ENCODE measurements at places on chromosomes 3 and 15. TPM values are rescaled to one million over a fixed set of nuclear protein-coding genes. Genes with fewer than 3 reads are reported as not detected.

EDEM1 gene
- polyA plus RNA-seq: 3.6 TPM

C3orf22 gene
- polyA plus RNA-seq: not detected

MINAR1 gene
- polyA plus RNA-seq: 0.16 TPM

SLC27A2 gene
- 16.6 TPM for polyA plus RNA-seq

AHSG gene
- not detected for polyA plus RNA-seq

TNFSF10 gene
- polyA plus RNA-seq: 76.8 TPM

SNTN gene
- polyA plus RNA-seq: not detected

HAUS2 gene
- polyA plus RNA-seq: 11.1 TPM

CPLX3 gene
- not detected for polyA plus RNA-seq

UTS2B gene
- polyA plus RNA-seq: not detected

SAMD7 gene
- not detected for polyA plus RNA-seq

ROPN1B gene
- polyA plus RNA-seq: not detected

FEZF2 gene
- polyA plus RNA-seq: not detected

ADGRG7 gene
- polyA plus RNA-seq: 7.4 TPM

PLCH1 gene
- 1.2 TPM for polyA plus RNA-seq

NR1I2 gene
- 33.6 TPM for polyA plus RNA-seq

MAP6D1 gene
- 0.34 TPM for polyA plus RNA-seq

CCR3 gene
- polyA plus RNA-seq: not detected

HRG gene
- polyA plus RNA-seq: not detected

CCR4 gene
- polyA plus RNA-seq: not detected

TRPM1 gene
- polyA plus RNA-seq: 0.12 TPM

DUOXA2 gene
- polyA plus RNA-seq: not detected

NMNAT3 gene
- 4.6 TPM for polyA plus RNA-seq

LMLN gene
- polyA plus RNA-seq: 0.23 TPM

MUSTN1 gene
- 11.1 TPM for polyA plus RNA-seq

CYP8B1 gene
- polyA plus RNA-seq: not detected

BNC1 gene
- under 0.01 TPM for polyA plus RNA-seq

CLDN18 gene
- not detected for polyA plus RNA-seq

EPHB1 gene
- polyA plus RNA-seq: 0.29 TPM

MYL3 gene
- polyA plus RNA-seq: 8.4 TPM

RAB27A gene
- 194 TPM for polyA plus RNA-seq

NANOGP8 gene
- not detected for polyA plus RNA-seq

FILIP1L gene
- 6.5 TPM for polyA plus RNA-seq

CHRNA3 gene
- 6.9 TPM for polyA plus RNA-seq

CHDH gene
- 5.4 TPM for polyA plus RNA-seq
